ENCODE measurements at places on chromosomes 3 and 15.
A peak's percentile ranks its signal among the peaks of the same experiment; 100 is the strongest.

DNA sequence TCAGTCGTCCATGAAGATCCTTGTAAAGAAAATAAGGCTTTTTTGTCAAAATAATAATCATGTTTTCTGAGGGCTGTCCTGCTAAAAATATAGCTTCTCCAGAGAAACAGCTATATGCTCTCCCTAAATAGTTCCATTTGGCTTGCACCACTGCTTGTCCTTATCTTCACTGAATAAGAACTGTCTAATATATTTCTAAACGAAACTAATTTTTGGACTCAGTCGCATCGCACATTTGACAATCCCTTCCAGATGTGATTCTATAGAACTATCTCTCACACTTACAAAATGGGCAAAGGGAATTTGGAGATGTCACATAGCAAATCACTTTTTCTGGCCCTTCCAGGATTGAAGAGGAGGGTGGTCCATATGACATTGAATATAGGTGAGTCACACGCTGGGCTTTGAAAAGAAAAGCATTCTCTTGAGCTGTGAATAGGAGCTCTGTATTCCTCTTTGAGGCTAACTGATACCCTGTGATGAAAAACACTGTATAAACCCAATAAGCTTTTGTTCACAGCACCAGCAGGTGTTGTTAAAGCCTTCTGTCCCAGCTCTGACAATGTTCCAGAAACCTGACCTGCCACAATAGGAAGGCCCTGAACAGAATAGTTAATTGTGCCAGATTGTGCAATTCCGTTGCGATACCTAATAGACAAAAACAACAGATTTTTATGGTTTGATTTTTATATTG is 1144.2 kb downstream of the ROBO2 start:
- DNase-seq, result no peak

- DNase-seq, result no peak
Measured at GRCh38 chr3:144128108-144128892, 156.7 kb downstream of the DIPK2A start.

DNA sequence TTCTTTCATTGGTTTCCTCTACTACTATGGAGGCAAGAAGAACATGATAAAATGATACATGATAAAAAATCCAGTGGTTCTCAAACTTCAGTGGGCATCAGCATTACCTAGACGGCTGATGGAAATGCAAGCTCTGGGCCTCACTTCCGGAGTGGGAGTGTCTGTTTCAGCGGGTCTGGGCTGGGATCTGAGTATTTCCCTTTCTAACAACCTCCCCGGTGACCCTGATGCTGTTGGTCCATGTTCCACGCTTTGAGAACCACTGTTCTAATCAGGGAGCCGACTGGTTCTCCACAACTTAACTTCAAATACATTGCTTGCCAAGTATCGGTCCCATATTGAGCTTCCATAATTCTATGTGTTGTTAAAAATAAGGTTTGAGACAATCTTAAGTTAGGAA is 712.3 kb upstream of the LMCD1 start:
- DNase-seq, result no peak

DNA sequence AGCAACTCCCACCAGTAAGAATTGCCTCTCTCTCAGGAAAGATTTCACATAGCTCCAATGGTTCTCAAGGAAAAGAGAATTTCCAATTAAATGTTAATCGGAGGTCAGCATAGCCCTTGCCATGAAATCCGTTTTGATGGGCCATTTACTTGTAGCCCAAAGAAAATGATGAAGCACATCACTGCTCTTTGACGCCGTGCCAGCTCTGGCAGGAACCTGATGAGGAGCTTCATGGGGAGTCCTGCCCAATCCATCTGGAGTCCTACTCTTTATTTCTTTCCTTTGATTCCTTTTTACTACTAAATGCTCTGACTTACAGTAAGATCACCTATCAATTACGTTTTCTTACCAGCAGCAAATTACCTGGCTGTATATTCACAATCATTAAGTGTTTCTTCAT is 84.7 kb downstream of the FGF12 start:
- no peak for DNase-seq

- no peak for DNase-seq
Measured at GRCh38 chr3:63727233-63727632, 74.8 kb downstream of the SNTN start.

GRCh38 chr3:133262333-133262732 is 137.5 kb upstream of the BFSP2 start:
- DNase-seq, result no peak

GRCh38 chr3:188497021-188497420 is 343.1 kb downstream of the LPP start:
- no peak for DNase-seq

DNA sequence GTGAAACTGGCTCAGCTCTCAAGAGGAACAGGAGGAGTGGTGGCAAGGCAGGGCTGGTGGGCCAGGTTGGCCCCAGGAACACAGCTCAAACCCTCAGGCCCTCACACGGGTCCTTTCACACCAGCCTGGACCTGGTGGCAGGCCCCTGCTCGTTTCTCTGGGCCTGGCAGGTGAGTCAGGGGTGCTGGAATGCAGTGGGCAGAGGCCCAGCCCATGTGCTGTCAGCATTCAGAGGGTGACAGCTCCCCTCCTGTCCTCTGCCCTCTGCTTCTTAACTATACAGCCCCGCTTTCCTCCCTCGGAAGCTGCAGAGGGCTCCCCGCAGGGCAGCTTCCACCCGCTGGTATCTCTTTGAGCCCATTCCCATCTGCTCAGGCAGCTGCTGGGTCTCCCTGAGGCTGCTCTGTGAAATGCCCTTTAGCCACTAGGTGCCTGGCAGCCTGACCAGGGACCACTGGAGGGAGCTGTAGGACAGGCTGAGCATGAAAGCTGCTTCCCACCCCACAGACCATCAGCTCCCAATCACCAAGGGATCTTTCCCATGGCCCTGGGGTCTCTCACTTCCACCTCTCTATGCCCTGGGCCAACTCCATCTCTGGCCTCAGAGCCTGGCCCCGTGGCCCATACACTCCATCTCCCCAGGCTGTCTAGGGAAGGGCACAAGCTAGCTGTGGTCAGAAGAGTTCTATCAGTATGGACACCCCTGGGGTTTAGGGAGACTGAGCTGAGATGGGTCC is 24.8 kb downstream of the SHF start:
- no peak for DNase-seq

DNA sequence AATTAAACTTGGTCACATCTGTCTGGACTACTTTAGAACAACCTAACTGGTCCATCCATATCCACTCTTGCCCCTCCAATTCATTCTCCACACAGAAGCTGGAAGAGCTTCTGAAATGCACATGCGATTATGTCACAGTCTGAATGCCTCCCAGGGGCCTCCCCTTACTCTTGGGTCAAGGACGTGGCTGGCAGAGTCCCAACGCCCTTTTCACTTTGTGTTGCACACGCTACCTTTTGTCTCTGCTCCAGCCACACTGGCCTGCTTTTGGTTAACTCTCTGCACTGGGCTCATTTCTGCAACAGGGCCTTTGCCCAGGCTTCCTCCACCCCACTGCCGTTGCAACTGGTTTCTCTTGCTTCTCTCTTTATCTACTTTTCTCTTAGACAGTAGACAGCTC is 245.2 kb downstream of the IL20RB start:
- DNase-seq, result no peak

- no peak for DNase-seq
Measured at GRCh38 chr3:146160321-146160963, 542 bp downstream of the PLOD2 start.

DNA sequence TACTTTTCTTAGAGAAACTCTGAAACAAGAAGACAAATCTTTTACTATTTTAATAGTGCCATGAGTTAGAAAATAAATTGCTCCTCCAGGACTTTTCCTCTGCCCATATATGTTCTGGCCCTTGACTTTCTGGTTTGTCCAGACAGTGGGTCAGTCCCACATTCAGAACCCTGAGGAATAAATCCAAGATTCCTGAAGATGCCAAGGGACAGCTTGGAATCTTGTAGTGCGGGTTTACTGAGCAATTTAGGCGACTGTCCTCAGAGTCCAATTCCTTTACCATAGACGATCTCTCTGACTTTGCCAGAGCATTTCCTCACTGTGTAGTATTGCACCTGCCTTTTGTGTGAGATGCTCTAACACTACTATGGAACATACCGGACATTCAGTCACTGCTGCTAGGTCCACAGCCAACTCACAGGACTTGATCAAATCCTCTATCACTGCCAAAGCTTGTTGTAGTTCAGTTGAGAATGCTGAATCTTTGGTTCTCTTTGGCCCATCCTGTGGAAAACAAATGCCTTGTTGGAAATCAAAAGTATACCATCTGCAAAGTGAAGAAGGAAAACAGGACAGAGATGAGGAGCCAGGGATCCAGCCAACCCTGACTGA is 37.4 kb upstream of the B3GNT5 start:
- DNase-seq, result peak; percentile 27

DNA sequence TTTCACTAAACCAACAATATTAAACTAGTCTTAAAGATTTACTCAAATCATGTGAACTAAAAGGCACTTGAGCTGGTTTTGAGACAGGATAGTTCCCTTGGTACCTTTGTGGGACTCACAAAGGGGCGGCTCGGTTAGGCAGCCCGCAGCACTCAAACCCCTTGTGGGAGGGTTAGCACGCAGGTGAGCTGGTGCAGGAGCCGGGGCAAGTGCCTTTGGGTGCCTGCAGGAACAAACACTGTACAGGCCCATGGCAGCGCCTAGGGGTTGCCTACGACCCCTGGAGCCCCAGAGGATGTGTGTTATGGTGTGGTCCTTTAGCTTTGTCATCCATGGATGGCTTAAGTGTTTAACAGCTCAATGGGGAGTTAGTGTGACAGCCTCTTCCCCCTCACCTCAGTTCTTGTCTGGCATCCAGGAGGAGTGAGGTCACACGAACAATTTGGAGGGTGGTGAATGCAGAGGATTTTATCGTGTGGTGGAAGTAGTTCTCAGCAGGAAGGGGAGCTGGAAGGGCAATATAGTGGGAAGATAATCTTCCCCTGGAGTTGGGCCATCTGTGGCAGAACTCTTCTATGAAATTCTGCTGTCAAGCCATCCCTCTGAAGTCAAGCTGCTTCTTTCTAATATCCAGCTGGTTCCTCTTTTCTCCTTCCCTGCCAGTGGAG is 470.9 kb downstream of the RBMS3 start:
- no peak for DNase-seq

GRCh38 chr3:67509471-67510075 is 144.8 kb downstream of the SUCLG2 start:
- DNase-seq, result no peak

GRCh38 chr3:100097919-100098783 is 16.1 kb downstream of the FILIP1L start:
- DNase-seq, result peak; percentile 85

GRCh38 chr3:59754456-59755129 is 704.8 kb upstream of the CFAP20DC start:
- DNase-seq, result no peak

- no peak for DNase-seq
Measured at GRCh38 chr3:168693870-168694269, 598.1 kb upstream of the GOLIM4 start.

DNA sequence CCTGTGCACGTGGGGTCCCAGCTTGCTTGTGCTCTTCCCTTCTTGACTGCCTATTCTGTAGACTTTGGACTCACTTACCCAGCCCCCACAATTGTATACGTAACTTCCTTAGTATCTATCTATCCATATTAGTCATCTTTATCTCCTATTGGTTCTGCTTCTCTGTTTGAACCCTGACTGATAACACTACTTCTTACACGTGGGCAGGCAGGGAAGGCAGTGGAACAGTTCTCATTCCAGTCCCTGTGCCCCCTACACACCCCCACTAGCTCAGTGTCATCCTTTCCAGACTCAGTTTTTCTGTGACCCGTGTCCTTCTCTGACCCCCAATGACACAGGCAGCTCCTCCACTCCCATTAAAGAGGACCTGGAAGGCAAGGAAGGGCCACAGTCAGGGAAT is 74.2 kb upstream of the FBN1 start:
- no peak for DNase-seq

DNA sequence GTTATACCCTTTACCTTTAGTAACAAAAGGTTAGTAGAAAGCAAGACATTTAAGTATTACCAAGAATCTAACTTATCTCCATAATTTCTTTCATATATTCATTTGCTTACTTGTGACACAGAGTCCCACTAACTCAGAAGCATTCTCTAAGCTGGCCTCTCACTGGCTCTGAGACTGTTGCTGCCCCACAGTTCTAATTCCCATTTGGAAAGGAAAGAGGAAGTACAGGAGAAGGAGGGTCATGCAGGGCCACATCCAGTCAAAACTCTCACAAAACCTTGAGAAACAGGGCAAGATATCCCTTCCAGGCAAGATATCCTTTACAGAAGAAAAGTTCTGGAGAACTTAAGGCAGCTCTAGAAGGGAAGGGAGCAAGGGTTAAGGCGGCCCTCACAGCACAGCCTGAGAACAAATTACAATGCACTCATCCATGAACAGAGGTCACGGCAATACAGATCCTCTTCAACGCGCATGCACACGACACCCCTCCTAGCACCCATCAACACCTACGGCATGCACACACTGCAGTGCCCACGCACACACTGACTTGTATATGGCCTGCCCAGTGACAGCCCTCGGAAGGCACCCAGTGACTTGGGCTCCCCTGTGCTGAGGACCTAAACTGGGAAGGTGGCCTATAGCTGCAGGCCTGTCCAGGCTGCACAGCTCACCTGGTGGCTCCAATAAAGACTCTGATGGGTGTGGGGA is 13.0 kb upstream of the MYO5C start:
- DNase-seq, result no peak

DNA sequence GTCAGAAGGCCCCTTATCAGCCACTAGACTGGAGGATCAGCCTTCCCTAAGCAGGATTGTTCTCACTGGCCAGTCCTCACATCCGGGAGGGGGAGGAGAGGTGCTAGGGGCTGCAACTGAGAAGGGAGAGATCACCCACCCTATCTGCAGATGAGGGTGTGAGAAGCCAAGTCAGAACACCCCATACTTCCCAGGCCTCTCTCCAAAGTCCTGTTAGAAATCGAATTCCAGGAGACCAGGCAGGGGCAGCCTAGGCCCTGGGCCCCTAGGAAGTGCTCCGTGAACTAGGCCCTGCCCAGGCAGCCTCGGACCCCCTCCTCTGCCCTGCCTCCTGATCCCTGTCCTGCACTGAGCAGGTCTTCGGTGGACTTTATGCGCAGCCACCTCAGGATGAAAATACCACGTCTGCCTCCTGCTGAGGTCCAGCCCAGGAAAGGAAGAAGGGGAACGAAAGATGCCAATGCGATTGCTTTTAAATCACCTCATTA is 933 bp downstream of the DZIP1L start:
- no peak for DNase-seq

DNA sequence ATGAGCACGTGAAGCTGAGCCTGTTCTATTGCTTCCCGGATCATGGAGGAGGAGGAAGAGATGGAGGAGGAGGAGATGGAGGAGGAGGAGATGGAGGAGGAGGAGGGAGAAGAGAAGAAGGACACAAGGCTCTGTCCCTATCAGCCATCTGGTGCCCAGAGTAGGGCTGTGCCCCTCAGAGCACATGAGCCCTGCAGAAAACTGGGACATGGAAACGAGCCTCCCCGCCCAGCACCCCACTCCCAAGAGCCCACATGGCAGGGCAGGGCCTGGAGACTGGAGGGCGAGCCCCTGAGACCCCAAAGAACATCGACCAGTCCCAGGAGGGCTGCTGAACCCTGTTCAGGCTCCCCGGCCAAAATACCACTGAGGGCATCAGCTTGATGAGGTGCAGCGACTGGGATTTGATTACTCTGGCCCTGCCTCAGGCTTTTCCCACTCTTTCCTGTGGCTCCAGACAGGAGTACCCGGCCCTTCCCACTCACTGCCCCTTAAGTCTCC is 285.6 kb downstream of the UACA start:
- no peak for DNase-seq

GRCh38 chr3:122353215-122353614 is 28.2 kb downstream of the CSTA start:
- no peak for DNase-seq

Data from LNCaP clone FGC (cell line).